GM13976 (cell line): ENCODE measurements at places on chromosomes 6 and 20.

- no peak for DNase-seq
Observed at GRCh38 chr20:31690124-31690666, 32.5 kb downstream of the BCL2L1 start.

DNA sequence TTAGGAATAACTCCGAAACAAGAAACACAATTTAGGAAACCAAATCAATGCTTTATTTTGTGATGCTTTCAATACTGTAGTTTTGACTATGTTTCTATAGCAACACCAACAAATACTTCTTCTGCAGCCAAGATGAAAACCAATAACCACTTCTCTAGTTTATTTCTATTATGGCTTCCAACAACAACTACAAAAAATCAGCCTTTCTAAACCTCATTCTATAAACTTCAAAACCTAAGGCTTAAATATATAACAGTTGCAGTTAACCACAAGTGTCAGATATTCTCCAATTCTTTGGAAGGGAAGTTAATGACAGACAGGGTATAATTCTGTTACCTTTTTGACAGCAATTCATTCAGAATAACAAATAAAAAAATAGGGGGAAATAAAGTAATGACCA lies 80.9 kb downstream of the EPB41L2 start:
- no peak for DNase-seq

GRCh38 chr20:47623206-47623605 lies 121.5 kb downstream of the NCOA3 start:
- no peak for DNase-seq

- no peak for DNase-seq
Observed at GRCh38 chr6:58073263-58073662, 755.8 kb downstream of the PRIM2 start.
